Activated B cell treated with CpG ODN at 0.5 μM for 24 hours (primary cell): ENCODE measurements at places on chromosomes 7 and 10.

GRCh38 chr10:115948465-115948864 lies 324.5 kb downstream of the GFRA1 start:
- no peak for DNase-seq

DNA sequence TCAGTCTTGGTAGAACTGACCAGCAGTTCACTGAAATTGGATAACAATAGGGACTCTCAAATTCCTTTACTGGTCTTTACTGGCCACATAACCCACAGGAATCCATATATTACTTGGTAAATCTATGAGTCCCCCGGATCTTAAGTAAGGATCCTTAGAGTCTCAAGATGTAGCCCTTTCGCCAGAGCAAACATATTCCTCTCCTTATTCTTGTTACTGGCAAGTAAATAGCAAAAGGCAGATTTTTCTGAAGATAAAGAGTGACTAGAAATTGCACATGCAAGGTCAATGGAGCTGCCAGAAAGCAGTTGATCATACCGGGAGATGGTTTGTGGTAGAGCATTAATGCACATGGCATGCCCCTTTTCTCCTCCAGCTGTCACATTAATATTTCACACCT lies 283.0 kb downstream of the HDAC9 start:
- no peak for DNase-seq

DNA sequence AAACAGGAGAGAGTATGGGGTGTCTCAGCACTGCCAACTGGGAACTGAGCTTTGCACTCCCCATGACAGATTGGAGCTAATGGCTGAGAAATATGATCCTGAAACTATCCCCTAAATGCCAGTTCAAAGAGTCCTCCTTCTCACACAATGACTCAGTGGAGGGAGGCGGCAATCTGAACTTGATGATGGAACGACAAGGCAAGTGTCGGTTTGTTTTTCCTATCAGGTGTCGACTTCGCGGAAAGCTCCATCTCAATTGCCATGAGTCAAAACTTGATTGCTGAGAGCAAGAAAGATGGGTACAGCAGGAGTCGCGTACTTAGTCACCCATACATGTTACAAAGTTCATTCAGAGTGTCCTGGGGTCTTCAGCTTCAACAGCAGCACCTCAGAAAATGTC lies 52.5 kb downstream of the NPY start:
- no peak for DNase-seq

DNA sequence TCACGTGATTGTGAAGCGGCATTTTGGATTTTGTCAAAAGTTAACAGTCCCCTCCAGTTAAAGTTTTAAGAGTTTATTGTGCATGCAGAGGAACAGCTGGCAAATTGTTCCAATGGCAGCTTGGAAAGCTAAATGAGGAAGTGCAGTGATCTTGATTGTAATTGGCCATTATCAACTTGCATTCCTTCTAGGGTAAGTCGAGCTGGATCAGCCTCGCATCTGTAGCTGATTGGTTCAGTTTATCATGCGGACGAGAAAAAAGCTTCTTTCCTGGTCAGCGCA lies 566 bp downstream of the ZNF789 start:
- DNase-seq = no peak

GRCh38 chr10:91409069-91409868 lies 875 bp upstream of the HECTD2 start:
- DNase-seq = no peak

GRCh38 chr7:79272938-79273337 lies 180.5 kb downstream of the MAGI2 start:
- DNase-seq = no peak

- DNase-seq = no peak
Observed at GRCh38 chr10:119658274-119658673, 7.1 kb downstream of the BAG3 start.

DNA sequence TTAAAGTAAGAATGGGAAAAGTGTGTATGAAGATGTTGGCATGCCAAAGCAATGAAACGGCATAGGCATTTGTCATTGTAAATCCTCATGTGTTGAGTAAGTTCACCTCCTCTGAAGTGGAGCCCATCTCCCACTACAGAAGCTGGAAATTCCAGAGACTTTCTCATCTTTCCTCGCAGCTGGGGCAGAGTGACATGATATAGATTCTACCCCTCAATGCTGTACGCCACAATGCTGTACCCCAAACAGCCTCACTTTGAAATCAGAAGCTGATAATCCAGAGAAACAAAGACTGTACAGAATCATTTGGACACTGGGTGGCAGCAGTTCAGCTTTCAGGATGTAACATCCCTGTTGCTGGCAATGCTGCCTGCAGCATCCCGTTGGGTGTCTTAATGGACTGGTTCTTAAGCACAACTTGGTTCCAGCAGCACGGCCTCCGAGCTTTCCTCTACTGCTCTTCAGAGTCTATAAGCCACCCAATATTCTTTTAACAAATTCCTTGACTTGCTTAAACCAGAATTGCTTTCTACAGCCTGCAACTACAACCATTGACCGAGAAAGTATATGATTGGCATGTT lies 18.8 kb downstream of the ZC3HAV1L start:
- DNase-seq = no peak

DNA sequence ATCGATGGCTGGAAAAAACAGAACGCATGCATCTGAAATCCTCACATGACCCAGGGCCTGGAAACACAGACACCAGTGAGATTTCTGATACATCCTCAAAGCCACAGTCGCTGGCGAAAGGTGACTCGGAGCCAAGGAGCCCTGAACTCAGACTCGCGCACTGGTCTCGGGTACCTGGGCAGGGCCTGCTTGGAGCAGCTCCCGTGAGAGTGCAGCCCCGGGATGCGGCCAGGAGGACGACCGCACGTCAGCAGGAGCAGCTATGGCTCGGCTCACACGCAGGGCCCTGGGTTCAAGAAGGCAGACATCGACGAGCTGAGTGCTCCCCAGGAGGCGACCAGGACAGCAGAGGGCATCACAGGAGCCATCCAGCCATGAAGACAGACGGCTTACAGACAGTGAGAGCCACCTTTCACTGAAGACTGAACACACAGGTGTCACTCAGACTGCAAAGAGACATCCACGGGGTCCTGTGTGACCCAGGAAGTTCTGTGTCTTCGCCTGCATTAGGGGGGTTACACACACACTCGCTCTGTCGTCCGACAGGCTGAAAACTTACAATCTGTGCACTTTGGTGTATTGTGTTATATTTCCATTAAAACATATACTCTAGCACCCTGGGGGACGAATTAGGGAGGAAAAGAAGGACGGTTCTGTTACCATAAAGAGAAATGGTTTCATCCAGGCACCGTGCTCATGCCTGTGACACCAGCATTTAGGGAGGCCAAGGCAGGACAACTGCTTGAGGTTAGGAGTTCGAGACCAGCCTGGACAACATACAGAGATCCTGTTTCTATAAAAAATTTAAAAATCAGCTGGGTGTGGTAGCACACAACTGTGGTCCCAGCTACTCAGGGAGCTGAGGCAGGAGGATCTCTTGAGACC lies 227.7 kb downstream of the MAD1L1 start:
- DNase-seq = peak; percentile 11
